Hematopoietic multipotent progenitor cell (in vitro differentiated cells): ENCODE measurements at places on chromosomes 2 and 18. TPM values are rescaled to one million over a fixed set of nuclear protein-coding genes. Genes with fewer than 3 reads are reported as not detected.

The PCARE gene
- under 0.01 TPM for total RNA-seq

The HOXD11 gene
- not detected for total RNA-seq

The RAB31 gene
- total RNA-seq = 1.9 TPM

The REG3G gene
- total RNA-seq = not detected

The SIX2 gene
- total RNA-seq = not detected

The ATP6V1C2 gene
- not detected for total RNA-seq

The EMX1 gene
- total RNA-seq = under 0.01 TPM

The AGXT gene
- total RNA-seq = not detected

The MC4R gene
- total RNA-seq = not detected

The HOXD9 gene
- not detected for total RNA-seq

The MLPH gene
- total RNA-seq = 0.54 TPM

The PJVK gene
- total RNA-seq = 0.81 TPM

The RTP5 gene
- 1.1 TPM for total RNA-seq

The DSC2 gene
- 0.27 TPM for total RNA-seq

The CDK15 gene
- total RNA-seq = 0.27 TPM

The FAM161A gene
- total RNA-seq = 1.1 TPM

The CNOT9 gene
- 57.4 TPM for total RNA-seq

The NCKAP5 gene
- not detected for total RNA-seq

The TRPM8 gene
- not detected for total RNA-seq

The IL1R2 gene
- not detected for total RNA-seq

The ELOA2 gene
- total RNA-seq = not detected

The CAPN14 gene
- total RNA-seq = 1.9 TPM

The CDC42EP3 gene
- 22.9 TPM for total RNA-seq

The C2orf78 gene
- total RNA-seq = not detected

The PLA2R1 gene
- 2.4 TPM for total RNA-seq

The SLC9A2 gene
- not detected for total RNA-seq

The ACOXL gene
- total RNA-seq = under 0.01 TPM

The MSTN gene
- total RNA-seq = not detected
